ENCODE measurements at places on chromosomes 7 and 10.

DNA sequence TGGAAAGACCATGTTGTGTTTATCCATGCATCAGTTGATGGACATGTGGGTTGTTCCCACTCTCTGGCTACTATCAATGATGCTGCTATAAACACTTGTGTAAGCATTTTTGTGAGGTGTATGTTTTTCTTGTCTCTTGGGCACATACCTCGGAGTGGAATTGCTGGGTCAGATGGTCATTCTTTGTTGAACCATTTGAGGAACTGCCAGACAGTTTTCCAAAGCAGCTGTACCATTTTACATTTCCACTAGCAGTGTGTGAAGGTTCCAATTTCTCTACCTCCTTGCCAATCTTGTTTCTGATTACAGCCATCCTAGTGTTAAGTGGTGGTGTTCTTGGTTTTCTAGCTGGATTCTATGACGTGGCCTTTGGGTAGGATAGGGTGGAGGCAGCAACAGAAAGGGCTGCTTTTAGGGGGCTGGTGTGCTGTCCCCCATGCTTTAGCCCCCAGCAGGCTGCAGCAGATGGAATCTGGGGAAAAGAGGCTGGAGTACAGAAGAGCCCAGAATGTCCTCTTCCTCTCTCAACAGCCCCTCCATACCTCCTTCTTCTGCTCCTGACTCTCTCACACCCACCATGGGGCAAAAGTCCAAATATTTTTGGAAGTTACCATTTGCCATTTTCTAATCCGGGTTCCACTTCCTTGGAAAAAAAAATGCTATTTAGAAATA is 352.7 kb downstream of the FRMD4A start:
- no peak for DNase-seq

GRCh38 chr10:101693978-101694673 is 844 bp downstream of the FBXW4 start:
- DNase-seq = peak; percentile 81

GRCh38 chr7:36260481-36260880 is 107.4 kb downstream of the EEPD1 start:
- DNase-seq = no peak

DNA sequence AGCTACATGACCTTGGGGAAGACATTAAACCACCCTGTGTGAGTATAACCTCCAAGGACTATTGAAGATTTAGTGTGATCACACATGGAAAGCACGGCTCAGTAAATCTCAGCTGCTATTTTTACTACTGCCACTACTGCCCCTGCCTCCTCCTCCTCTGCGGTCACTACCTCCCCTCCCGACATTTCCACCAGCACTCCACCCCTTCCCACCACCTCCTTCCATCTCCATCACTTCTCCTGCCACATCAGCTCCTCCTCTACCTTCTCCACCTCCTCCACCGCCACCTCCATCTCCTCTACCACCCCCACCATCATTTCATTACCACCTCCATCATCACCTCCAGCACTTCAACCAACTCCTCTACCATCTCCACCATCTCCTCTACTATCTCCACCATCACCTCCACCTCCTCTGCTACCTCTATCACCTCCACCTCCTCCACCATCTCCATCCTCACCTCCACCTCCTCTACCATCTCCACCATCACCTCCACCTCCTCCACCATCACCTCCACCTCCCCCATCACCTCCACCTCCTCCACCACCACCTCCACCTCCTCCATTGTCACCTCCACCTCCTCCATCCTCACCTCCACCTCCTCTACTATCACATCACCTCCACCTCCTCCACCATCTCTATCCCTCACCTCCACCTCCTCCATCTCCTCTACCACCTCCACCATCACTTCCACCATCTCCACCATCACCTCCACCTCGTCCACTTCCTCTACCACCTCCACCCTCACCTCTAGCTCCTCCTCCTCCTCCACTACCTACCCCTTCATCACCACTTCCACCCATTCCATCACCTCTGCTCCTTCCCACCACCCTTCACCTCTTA is 69.4 kb downstream of the GRB10 start:
- DNase-seq = no peak

DNA sequence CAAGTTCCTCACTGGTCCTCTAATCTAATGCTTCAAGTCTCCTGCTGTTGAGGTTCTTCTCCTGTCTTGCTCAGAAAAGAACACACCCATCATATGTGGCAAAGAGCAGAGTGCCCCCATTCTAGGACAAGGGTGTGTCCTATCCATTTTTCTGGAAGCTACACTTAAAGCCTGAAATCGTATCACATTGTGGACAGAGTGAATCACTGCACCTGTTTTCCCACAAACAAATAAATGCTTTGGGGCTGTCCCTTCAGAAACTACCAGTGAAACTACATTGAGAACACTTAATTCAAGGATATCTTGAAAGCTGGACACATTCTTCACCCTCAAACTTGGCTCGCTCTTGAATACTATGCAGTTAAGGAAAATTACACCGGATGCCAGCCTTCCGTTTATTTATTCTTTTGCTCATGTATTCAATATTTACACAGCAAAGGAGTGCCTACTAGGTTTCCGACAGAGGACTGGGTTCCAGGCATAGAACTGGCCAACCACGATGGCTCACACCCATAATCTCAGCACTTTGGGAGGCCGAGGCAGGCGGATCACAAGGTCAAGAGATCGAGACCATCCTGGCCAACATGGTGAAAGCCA is 473.0 kb downstream of the GALNT17 start:
- DNase-seq = no peak

- DNase-seq = no peak
Measured at GRCh38 chr7:22363756-22364422, 6.9 kb upstream of the RAPGEF5 start.

GRCh38 chr7:123211545-123211944 is 11.8 kb upstream of the SLC13A1 start:
- no peak for DNase-seq

DNA sequence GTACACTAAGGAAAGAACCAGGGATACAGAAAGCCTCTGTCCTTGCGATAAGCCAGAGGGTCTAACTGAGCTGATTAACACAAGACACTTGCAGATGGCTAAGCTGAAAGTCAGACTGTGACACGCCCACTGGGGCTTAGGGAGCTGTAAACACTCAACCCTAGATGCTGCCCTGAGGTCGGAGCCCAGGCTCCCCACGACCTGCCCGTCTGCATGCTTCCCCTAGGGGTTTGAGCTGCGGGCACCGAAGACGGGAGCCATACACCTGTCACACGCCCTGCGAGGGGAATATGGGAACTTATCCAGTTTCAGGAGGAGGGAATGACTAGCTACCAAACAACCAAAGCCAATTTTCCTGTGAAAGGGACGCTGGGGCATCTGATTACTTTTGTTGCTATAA is 96.0 kb downstream of the HTR5A start:
- no peak for DNase-seq

- DNase-seq = no peak
Measured at GRCh38 chr7:84095971-84096370, 98.6 kb downstream of the SEMA3A start.

GRCh38 chr10:47307381-47307780 is 7.4 kb downstream of the GDF10 start:
- no peak for DNase-seq

DNA sequence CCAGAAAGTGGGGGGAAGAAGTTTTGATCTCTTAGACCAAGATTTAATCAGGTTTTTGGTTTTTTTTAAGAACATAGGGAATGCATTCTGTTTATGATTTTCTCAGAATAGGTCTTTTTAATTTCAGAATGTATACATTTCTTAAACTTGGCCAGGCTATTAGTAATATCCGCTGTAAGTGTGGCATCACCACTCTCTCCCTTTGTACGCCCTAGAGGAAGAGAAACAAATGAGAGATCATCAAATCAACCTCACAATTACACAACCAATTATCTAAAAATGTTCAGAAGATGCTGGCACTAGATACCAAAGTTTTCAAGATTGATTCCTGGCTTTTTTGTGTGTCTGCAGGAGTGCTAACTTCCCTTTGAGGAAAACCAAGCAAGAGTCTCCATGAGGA is 70.0 kb downstream of the KLF6 start:
- no peak for DNase-seq

GRCh38 chr7:2709553-2710285 is 21.7 kb downstream of the AMZ1 start:
- DNase-seq = peak; percentile 84

DNA sequence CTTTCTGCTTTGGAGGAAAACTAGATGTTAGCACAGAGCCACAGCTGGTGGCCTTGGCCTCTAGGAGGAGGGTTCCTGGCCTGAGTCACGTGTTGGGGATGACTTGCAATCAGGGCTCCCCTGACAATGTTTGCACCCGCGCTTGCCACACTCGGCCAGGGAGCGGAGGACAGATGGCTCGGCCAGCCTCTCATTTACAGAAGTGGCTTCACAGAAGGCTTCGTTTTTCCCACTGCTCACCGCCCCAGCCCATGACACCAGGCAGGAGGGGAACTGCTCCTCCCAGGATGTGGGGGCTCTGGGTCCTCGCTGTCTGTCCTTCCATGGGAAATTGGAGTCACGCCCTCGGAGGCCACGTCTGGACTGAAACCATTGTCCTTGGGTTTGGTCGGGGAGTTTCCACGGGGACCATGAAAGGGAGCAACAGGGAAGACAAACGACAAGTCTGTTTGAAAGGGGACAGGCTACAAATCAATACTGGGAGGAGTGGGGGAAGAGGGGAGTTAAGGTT is 49.6 kb upstream of the UBE3C start:
- no peak for DNase-seq

DNA sequence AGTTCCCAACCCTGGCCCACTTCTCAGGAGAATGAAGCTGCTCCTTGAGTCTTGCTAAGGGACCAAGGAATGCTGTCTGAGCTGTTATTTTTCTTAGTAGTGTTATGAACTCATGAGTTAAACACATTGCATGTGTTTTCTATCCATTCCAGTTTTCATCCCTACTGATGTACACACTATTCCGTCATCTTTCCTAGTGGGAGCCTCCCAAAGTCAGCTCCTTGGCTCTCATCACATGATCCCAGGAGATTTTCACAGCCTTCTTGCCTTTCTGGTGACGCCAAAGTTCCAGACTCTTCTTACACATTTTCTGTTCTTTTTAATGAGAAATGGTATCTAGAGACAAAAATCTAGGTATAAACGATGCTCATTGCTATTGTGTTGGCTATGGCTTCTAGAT is 8.4 kb upstream of the C10orf71 start:
- no peak for DNase-seq

DNA sequence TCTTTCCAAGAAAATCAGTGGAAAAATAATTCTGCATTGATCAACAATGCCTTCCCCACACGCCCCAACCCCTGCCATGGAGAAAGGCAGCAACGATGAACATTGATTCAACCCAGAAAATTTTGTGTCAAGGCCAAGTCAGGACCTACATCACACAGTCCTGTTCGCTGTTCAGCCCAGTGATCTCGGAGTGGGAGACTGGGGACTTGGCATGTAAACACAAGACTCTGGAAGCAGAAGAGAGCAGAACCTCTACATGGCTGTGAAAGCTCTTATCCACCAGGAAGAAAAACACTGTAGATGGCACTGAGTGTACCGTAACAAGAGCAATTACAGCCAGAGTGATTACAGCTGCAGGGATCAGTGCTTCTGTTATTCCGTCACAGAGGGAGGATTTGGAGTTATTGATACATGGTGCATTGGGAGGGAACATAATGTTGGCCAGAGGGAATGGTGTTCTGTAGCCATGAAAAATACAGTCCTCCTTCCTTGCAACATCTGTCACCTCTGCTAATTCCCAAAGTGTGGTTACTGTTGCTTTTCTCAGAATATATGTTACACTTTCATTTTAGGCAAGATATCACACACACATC is 136.6 kb downstream of the IQUB start:
- no peak for DNase-seq
